ENCODE measurements at places on chromosomes 3 and 15.

DNA sequence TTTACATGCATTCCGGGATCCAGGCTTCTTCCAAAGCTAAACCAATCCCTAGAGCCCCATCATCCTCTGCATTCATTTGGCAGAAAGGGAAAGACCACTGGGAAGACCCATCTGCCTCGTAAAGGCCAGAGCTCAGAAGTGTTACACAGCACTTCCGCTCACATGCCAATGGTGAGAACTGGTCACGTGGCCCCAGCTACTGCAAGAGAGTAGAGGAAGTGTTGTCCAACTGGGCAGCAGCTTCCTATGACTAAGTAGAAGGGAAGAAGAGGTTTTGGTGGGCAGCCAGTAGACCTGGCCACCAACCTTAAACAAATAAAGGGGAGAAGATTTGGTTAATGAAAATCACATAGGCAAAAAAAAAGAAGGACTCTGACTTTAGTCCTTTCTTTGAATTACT is 74.4 kb upstream of the PPP2R3A start:
- DNase-seq = no peak

- no peak for DNase-seq
Measured at GRCh38 chr3:12489368-12489767, 5.1 kb downstream of the TSEN2 start.

- DNase-seq = no peak
Measured at GRCh38 chr3:63492464-63492863, 160.0 kb upstream of the SNTN start.

GRCh38 chr3:69065318-69065964 is 13.3 kb upstream of the TMF1 start:
- no peak for DNase-seq

DNA sequence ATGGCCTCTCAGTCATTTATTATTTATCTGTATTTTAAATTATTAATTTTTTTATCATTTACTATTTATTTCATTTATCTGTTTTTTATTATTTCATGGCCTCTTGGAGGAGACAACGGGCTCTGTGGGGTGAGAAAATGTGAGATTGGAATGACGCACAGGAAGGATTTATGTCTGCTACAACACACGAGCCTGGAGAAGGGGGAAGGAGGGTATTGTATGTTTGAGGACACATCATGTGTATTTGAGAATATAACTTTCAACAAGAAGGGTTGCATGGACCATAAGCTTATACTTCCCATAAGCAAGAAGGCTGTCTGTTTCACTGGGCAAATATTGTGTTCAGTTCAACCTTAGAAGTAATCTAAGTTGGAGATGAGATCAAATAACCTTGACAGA is 31.7 kb downstream of the LSM3 start:
- DNase-seq = no peak

GRCh38 chr15:95912280-95912625 is 418.2 kb upstream of the NR2F2 start:
- no peak for DNase-seq

- no peak for DNase-seq
Measured at GRCh38 chr3:146501752-146502151, 32.4 kb upstream of the PLSCR2 start.

- DNase-seq = no peak
Measured at GRCh38 chr15:69990566-69991421, 106.9 kb downstream of the TLE3 start.

DNA sequence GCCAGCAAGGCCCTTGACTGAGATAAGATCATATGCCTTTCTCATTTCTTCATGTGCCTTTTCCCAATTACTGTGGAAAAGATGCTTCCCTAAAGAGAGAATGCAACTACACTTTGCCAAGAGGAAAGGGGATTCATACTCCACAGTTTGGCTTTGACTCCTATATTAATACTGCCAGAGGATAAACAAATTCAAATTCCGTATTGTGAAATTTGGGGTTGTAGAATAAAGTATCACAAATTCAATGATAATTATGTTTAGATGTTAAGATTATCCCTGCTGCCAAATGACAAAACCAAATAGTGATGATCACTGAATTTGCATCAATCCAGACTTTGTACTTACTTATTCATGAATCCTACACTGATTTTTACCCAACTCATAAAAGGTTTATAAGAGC is 88.5 kb upstream of the MNS1 start:
- no peak for DNase-seq

- DNase-seq = no peak
Measured at GRCh38 chr15:33808720-33809457, 159.4 kb upstream of the CHRM5 start.

DNA sequence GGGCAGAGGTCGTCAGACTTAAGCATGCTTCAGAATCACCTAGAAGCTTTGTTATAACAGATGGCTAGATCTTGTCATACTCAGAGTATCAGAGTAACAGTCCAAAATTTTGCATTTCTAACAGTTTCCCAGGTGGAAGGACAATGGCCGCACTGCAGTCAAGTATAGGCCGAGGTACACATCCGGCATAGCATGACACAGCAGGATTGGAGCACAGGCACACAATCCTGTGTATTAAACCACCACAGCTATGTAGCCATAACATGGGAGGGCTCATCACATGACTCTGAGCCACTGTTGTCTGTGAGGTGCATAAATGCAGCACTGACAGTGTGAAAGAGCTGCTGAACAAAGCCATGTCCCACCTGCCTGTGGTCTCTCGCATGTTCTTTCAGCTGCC is 85.7 kb upstream of the RNF7 start:
- DNase-seq = no peak

DNA sequence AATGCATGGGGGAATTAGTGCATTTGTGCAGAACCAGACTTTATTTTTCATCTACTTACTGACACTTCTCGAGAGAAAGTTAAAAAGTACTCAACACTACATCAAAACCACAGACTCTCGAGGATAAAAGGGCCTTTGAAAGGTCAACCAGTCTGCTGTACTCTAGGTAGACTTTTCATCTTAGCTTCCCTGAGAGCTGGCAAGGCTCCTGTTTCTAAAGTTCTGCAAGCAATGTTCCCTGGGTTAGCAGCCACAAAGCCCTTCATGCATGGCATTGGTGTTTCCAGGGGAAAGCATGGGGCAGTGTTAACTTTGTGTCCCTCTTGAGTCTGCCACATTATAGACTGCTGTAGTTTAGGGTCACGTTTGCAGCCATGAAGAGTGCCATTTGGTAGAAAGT is 106.4 kb upstream of the PFN2 start:
- peak; percentile 40 for DNase-seq

DNA sequence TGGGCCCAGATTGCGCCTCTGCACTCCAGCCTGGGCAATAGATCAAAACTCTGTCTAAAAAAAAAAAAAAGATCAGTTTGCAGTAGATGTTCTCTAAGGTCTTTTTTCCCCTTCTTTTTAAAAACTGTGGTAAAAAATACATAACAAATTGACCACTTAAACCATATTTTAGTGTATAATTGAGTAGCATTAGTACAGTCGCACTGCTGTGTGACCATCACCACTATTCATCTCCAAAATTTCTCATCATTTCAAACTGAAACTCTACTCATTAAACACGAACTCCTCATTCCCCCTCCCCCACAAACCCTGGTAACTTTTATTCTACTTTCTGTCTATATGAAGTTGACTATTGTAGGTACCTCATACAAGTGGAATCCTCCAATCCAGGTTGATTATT is 160.3 kb downstream of the PEX5L start:
- no peak for DNase-seq

DNA sequence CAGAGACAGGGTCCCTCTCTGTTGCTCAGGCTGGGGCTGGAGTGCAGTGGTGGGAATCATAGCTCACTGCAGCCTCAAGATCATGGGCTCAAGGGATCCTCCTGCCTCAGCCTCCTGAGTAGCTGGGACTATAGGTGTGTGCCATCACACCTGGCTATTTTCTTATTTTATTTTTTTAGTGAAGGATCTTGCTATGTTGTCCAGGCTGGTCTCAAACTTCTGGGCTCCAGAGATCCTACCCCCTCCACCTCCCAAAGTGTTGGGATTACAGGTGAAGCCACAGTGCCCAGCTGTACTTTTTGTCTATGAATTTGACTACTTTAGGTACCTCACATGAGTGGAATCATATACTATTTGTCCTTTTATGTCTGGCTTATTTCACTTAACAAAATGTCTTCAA is 49.1 kb upstream of the SPPL2A start:
- no peak for DNase-seq

DNA sequence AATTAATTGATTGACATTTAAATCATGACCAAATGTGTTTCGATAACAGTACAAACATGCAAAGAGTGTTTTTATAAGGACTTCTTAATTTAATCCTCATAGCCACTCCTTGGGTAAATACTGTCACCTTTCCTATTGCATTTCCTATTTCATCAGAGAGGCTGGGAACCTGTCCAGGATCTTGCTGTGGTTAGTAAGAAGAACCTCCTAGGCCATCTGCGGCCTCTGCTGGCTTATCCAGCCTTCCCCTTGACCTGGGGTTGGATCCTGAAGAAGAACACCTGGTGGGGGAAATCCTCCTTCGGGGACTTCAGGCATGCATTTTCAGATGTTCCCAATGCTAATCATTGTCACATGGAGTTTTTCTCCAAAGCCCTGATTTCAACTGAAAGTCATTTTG is 25.5 kb downstream of the GLDN start:
- DNase-seq = no peak

- DNase-seq = no peak
Measured at GRCh38 chr3:56251343-56251945, 216.8 kb downstream of the ERC2 start.

GRCh38 chr3:123258359-123258758 is 56.6 kb downstream of the SEC22A start:
- DNase-seq = no peak

DNA sequence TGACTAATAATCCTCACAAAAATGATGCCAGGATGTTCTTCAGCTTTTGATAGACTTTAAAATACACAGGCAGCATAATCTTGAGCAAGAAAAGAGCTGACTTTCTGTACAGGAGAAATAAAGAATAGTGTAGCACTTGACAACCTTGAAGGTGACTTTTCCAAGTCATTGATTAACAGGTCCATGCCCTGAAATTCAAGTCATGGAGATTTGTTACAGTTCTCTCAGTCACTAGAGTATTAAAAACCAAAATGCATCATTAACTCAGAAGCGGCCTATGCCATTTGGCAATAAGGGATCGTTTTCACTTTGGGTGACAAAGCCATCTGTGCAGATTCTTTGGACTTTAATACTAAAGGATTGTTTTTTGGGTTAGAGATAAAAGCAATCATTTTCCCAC is 692.7 kb upstream of the SGO1 start:
- DNase-seq = no peak

GRCh38 chr3:112873632-112874031 is 27.0 kb upstream of the CD200R1L start:
- DNase-seq = no peak

- no peak for DNase-seq
Measured at GRCh38 chr3:102057781-102058421, 208.6 kb downstream of the NFKBIZ start.

- DNase-seq = no peak
Measured at GRCh38 chr15:36671017-36671416, 91.6 kb downstream of the CDIN1 start.

GRCh38 chr3:45409369-45409768 is 21.0 kb downstream of the LARS2 start:
- DNase-seq = no peak

DNA sequence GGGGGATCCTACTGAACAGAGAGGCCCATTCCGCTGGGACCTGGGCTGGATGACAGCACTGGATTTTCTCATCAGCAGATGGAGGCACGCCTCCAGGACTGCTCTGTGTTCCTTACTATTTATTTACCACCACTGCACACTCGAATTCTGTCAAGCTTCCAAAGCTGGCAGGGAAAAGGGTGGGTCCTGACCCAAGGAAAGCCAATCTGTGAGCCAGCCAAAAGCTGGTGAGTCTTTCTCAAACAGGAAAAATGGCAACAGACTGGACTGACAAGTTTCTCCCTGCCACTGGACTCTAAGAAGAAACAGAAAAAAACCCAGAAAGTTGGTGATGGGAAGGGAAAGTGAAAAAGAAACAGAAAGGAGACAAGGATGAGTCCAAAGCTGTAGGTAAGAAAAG is 37.8 kb downstream of the CD47 start:
- no peak for DNase-seq

DNA sequence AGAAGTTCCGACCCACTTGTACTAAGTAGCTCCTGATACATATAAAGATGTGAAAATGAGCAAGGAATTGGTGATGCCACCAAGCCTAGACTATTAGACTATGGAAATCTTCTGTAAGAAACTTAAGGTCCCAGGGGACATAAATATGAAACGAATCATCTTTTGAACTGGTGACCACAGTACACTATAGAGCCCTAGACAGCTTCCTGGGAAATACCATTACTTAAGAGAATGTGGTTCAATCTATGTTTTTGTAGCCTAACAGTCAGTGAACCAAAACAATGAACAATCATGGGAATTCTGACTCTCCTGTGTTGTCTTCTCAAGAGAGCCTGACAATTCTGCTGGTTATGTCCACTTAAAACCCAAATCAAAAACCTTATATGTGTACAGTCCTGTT is 191.6 kb downstream of the GREM1 start:
- no peak for DNase-seq

GRCh38 chr3:20056725-20057611 is 16.7 kb downstream of the KAT2B start:
- DNase-seq = no peak

DNA sequence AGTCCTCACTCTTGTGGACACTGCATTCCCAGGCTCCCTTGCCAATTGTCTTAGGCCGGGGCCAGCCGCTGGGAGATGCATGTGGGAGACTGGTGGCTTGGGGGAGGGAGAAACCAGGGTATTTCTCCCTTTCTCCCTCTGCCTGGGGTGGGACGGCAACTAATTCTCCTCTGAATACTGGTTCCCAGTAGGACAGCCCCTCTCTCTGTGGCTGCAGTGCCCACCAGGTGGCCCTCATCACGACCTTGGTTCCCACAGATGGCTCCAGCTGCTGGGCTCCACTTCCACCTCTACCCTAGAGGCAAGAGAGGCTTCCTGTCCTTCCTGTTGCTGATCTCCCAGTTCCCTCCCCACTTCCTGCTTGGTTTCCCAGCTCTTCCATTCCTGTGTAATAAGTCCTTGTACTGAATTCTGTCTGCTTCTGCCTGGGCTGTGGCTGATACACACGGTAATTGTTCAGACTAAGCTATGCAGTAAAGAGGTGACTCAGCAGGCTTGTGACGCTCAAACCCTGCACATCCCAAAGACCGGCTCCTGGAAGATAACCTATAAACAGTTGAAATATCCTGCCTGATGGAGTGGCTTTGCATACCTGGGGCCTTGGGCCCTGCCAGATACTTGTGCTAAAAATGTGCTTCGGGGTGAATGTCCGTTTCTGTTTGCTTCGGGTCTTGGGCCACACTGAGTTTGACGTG is 20.4 kb upstream of the COPG1 start:
- no peak for DNase-seq

Data from vagina (tissue), 2 donors.